NCI-H345 (cell line): ENCODE measurements at places on chromosomes 1 and 21.

DNA sequence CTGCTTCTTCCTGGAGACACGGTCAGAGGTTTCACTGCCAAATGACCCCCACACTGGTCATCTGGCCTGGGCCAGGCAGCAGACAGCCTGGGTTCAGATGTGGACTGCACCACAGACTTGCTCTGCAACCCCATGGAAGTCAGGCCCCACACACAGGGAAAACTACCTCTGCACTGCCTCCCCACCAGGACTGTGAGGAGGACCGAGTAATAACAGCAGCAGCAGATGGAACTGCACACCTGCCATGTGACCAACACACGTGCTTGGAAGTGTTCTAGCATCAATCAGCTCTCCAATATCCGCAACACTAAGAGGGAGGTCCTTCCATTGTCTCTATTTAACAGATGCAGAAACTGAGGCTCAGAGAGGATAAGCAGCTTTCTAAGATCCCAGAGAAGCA, 51.4 kb downstream of the SLC9A1 start:
- DNase-seq = no peak

- DNase-seq = no peak
Measured at GRCh38 chr1:34444516-34444915, 267.8 kb downstream of the C1orf94 start.

DNA sequence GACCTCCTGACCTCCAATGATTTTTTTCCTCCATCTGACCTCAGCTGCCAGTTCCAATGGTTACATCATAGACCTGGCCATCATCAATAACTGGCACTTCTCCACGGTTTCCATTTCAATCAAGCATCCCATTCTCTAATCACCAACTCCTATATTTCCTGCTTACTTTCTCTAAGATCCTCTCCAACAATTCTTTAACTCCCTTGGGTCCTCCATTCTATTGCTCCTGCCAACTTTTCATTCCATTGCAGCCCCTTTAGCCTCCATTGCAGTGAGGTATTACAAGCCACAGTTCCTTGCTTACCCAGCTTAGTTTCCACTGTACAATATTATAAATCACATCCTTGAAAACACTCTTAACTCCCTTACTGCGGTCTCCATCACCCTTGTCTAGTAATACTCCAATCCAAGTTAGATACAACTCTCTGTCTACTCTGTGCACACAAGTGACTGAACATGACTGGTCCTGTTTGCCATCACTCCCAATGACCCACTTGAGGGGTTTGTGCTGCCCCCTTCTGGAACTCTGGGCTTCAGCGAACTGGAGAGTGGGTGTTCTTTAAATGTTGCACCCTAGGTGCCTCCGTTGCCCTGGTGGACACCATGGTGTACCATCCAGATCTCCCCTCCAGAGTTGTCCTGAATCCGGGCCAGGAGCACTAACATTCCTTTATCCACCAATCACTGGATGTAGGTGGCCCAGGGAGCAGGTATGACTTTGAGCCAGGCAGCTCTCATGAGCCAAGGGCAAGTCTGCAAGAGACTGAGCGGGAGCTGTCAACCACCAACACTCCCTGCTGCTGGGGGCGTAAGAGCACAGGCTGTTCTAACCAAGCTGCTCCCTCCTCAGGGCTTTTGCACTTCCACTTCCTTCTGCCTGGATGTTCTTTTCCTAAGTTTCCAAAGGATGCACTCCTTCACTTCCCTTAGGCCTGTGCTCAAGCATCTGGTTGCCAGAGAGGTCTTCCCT, 3.7 kb upstream of the FNDC7 start:
- no peak for DNase-seq

DNA sequence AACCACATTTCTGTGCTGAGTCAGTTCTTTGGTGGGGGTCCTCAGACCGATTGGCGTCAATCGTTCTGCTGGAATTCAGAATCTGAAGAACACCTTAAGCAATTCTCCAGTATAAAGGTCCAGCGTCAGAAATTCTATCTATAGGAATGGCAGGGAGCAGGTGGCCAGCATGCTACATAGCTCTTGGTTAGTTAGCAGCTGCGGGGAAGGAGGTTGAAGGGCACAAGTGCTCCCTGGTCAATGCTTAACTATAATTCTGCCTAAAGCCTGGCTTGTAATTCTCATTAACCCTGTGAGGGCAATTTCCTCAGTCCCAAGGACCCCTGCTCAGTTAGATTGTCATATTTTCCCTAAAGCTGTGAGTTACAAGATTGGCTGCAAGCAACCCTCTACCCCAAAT, 54.3 kb upstream of the GALNT2 start:
- no peak for DNase-seq

DNA sequence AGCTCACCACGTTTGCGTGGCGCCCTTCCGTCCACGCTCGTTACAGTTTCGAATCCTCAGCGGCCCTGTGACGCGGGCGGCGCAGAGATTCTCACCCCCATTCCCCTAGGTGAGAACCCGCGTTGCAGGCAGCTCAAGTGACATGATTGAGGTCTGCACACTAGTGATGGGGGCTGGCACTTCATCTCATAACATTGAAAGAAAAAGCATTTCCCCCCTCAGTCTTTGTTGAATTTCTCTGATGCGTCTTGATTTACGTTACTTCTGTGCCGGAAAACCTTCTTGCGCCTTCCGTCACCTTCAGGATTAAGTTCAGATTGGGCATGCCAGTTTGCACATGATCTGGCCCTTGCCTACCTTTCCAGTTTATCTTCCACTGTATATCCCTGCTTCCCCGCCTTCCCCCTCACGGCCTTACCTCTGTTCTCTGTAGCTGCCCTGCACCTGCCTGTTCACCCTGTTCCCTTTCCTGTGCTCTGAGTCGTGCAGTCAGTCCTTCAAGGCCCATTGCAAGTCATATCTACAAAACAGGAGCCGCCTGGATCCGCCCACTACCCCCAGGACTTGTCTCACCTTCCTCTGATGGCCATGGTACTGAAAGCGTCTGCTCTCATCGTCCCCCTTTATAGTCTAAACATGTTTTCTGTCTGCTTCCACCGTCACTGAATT, 1.1 kb downstream of the CTPS1 start:
- peak; percentile 12 for DNase-seq

- no peak for DNase-seq
Measured at GRCh38 chr1:101137144-101138126, 99.4 kb upstream of the S1PR1 start.

DNA sequence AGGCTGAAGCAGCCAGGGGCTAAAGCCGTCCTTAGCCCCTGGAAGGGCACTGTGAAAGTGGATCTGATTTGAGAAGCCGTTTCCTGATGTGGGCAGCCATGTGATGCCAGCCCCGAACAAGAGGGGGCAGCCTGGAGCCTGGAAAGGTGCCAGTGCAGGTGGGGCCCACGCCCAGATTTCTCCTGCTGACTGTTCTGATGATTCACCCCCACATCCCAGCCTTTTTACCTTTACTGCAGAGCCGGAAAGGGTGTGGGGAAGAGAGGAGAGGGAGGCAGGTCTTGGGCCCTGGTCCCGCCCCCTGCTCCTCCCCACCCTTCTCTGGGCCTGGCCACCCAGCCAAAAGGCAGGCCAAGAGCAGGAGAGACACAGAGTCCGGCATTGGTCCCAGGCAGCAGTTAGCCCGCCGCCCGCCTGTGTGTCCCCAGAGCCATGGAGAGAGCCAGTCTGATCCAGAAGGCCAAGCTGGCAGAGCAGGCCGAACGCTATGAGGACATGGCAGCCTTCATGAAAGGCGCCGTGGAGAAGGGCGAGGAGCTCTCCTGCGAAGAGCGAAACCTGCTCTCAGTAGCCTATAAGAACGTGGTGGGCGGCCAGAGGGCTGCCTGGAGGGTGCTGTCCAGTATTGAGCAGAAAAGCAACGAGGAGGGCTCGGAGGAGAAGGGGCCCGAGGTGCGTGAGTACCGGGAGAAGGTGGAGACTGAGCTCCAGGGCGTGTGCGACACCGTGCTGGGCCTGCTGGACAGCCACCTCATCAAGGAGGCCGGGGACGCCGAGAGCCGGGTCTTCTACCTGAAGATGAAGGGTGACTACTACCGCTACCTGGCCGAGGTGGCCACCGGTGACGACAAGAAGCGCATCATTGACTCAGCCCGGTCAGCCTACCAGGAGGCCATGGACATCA, at the start of gene SFN:
Gene SFN (plus strand): TSS at position 369 of the 904 bp plus-strand sequence. CDS start 64 bp downstream, at position 433.
- DNase-seq = peak; percentile 97

- DNase-seq = no peak
Measured at GRCh38 chr1:10920063-10920626, 92.3 kb upstream of the TARDBP start.

- DNase-seq = no peak
Measured at GRCh38 chr1:157723157-157723556, 22.6 kb upstream of the FCRL3 start.

DNA sequence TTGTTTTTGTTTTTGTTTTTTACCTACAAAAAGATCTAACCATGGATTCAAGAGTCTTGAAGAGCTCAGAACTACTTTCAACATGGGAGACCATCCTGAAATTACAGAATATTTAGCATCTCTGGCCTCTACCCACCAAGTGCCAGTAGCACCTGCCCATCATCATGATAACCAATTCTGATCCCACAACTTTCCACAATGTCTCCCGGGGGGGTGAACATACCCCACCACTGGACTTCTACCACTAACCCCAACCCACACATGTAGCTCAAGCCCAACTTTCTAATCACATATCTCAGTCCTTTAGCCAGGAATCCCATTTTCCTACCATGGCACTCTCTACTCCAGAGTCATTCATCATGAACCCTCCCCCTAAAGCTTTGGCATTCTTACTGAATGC, 15.7 kb upstream of the IFNAR2 start:
- DNase-seq = no peak

GRCh38 chr1:41037116-41037903, 15.8 kb upstream of the SLFNL1 start:
- no peak for DNase-seq

DNA sequence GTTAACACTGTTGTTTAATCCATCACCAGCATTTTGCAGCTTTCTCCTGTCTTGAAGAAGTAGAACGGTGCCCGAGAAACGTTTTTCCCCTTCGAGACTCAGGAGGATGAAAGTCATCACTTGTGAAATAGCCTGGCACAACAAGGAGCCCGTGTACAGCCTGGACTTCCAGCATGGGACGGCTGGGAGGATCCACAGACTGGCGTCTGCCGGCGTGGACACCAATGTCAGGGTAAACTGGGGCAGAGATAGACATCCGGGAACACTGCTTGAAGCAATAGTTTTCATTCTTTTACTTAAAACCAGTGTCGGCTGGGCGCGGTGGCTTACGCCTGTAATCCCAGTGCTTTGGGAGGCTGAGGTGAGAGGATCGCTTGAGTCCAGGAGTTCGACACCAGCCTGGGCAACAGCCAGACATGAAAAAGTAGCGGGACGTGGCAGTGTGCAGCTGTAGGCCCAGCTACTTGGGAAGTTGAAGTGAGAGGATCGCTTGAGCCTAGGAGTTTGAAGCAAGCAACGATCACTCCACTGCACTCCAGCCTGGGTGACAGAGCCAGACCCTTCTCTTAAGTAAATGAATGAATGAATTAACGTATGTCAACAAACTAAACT, 945 bp downstream of the CHAF1B start:
- no peak for DNase-seq

GRCh38 chr1:248759644-248760043, 4.1 kb upstream of the LYPD8 start:
- no peak for DNase-seq

GRCh38 chr1:53112861-53113260, 29.6 kb downstream of the SLC1A7 start:
- DNase-seq = no peak

DNA sequence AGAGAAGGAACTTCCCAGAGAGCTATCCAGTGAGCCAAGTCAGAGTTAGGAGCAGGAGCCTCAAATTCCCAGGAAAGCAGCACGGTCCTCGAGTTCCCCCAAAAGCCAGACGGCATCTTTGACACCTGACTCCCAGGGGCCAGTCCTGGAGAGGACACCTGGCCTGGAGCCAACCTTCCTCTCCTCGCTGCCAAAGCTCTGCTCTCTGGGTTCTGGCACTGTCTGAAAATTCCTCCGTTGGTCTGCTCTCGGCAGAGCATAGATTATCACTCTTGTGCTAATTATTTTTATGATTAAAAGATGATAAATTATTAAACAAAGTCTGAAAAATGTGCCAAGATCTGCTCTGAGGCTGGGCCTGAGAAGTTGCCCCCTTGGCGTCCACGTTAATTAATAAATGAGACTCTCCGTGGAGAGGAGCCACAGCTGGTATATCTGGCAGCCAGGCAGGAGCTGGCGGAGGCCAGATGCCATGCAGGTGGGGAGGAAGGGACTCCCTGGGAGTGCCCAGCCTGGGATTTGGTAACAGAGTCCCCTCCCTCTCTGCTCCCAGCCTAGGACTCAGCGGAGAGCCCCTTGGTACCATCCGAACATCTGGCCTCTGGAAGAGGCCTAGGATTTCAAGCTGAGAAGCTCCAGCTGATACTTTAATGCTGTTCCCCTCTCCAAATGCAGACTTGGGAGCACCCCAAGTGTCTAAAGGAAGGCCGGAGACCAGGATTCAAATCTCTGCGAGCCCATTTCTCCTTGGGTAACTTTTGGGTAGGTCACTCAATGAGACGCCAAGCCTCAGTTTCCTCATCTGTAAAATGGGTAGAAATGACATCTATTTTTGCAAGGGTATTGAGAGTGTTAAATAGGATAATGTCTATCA, 163.7 kb upstream of the POU3F1 start:
- no peak for DNase-seq

- DNase-seq = no peak
Measured at GRCh38 chr1:3352299-3352951, 102.0 kb upstream of the ARHGEF16 start.

- DNase-seq = no peak
Measured at GRCh38 chr1:23964790-23965740, 5.4 kb downstream of the PNRC2 start.

- no peak for DNase-seq
Measured at GRCh38 chr1:69320757-69321211, 246.9 kb upstream of the LRRC7 start.
